ENCODE measurements at places on chromosomes 5 and 9.

- no peak for DNase-seq
These were observed 3.2 kb downstream of the SGTB start for GRCh38 chr5:65718576-65719310.

- DNase-seq, result no peak
These were observed 65.0 kb downstream of the KIAA1958 start for GRCh38 chr9:112551641-112552040.

- DNase-seq, result no peak
These were observed 482.0 kb downstream of the PSAT1 start for GRCh38 chr9:78778861-78779374.

- no peak for DNase-seq
These were observed 45.0 kb upstream of the TNFSF15 start for GRCh38 chr9:114850871-114851270.

DNA sequence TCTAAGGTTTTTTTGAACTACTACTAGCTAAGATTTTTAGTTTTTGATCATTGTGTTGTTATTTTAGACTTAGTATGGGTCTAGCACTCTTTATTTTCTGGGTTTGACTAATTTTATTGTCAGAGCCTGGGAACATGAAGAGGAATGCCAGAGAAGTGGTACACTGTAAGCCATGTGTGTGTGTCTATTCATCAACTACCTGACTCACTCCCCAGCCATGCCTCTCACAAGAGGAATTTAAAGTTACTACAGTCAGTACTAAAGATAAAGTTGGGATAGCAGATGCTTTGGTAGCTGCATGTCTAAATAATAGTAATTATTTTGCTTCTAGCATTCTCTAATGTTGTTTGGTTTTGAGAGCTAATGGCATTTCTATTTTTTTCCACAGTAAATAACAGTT, 264.8 kb downstream of the CSNK1G3 start:
- DNase-seq, result no peak

- no peak for DNase-seq
These were observed 31.6 kb upstream of the ANKRD18A start for GRCh38 chr9:38652044-38652443.

DNA sequence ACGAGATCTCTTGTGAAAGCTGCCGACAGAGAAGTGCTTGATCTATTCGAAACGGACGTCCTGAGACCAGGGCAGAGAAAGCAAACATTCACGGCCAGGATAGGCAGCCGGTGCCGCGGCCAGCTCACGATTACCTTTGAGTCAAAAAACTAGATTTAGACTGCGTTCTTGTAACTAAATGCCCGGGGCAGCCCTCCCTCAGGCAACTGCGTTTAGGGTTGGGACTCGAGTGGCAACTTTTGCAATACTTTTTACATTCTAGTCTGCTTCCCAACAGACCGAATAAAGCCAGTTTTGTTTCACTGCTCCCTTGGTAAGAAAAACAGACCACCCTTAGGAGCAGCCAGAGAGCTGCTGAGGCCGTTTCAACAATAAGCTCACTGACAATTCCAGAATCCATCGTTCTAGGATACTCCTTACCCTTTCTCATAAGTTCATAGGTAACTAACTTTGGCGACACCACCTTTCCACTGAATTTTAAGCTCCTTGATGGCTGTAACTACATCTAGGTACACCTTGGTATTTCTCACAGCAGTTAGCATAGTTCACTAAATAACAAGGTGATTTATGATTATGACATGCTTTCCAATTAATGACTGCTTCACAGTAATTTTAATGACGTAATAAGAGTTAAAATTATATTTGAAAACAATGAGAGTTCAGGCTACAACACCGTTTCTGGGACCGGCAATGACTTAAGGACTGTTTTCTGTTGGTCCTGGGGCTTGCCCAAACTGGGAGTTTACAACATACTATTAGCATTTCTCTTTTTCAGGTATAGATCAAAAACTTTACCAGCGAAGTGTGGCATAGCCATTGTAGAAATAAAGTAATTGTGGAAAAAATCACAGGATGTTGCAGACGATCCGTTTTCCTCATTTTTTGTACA, 899 bp upstream of the RAPGEF6 start:
- no peak for DNase-seq

DNA sequence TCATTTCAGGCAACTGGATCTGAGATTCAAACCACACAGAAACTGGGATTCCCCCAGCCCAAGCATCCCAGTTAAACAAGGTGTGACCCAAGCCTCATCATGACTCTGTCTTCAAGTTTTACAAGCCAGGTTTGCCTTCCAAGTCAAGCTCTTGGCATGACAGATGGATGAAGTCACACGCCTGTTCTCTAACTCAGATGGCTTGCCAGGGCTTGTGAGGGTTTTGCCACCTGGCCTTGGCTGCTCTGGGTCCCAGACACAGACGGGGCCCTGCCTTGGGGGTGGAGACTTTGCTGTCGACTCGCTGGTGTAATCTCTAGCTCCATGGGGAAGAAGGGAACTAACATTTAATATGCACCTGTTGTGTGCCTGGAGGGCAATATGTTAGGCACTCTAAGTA, 95.8 kb upstream of the RARS1 start:
- no peak for DNase-seq

GRCh38 chr5:169580964-169581363, 2.6 kb upstream of the SPDL1 start:
- no peak for DNase-seq

DNA sequence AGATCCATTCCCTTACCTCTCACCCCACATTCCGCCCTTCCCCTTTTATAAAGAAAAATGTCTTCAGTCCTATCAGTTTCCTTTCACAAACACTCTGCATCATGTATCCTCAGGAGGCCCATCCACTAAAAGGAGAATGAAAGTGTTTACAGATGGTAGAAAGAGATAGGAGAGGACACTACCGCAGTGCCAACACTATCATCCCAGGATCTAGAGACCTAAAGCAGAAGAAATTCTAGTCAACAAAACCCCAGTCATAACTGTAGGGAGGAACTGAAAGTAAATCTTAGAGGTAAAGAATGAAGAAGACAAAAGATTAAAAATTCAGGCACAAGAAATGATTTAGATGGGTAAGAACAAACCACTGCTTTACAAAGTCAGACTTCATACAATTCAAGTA, 114.1 kb downstream of the MLLT3 start:
- DNase-seq, result no peak

- no peak for DNase-seq
These were observed 106.6 kb downstream of the COL23A1 start for GRCh38 chr5:178483620-178484019.

DNA sequence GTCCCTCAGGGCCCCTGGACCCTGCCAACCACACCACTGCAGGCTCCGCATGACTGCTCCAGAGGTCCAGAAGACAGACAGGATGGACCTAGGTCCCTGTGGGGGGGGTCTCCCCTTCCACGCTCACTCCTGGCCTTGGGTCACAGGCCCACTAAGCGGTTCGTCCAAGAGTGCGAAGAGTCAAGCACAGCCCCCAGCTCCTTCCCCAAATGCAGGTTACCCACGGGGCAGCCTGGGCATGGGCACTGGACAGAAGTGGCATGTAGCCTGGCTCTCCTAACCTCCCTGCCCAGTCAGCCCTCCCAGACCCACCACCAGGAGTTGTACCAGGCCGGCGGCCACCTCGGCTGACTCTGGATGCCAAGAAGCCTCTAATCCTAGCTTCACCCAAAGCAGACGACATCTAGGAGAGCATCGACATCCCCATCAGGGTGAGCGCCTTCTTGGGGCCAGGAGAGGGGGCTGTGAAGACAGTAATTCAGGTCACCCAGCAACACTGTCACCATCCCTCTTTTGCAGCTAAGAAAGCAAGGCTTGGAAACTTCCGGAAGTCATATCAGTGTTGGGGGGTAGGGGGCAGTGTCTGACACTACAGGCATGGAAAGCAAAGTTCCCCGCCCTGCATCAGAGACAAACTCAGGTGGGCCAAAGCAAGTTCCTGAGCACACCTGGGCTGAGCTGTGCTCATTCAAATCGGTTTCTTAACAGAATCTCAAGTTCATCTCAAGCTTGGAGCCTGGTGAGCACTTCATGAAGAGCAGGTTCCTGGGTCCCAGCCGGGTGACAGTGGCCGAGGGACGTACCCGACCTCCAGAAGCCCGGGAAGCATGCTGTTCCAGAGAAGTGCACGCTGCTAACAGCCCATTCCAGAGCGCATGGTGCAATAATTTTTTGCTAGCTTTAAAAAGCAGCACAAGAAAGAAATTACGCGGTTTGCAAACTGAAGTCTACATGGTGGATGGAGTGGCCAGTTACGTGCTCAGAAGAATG, 68.7 kb downstream of the SEMA4D start:
- no peak for DNase-seq

DNA sequence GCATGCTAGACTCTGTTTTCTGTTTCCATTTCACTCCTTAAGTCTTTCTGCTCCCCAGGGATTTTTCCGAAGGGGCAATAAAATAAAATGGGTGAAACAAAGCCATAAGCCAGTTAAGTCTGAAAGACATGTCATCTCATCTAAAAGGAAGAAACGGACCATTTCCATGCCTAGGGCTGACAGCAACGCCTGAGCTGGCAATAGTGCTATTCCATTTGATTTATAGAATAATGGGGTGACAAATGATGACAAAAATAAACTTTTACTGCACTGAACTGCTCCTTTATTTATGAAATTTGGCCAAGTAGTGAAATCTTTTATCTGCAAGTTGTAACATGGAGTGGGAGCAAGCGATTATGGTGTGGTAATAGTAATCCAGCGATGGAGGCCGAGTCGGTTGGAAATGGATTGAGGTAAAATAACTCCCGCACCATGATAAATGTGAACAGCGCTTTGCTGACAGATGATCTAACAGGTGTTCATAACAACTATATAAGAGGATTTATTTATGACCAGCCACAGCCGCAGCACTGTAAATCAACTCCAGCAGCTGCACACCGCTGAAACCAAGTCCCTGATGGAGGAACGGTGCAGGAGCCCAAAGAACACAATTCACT, 219.8 kb upstream of the TBCA start:
- no peak for DNase-seq

DNA sequence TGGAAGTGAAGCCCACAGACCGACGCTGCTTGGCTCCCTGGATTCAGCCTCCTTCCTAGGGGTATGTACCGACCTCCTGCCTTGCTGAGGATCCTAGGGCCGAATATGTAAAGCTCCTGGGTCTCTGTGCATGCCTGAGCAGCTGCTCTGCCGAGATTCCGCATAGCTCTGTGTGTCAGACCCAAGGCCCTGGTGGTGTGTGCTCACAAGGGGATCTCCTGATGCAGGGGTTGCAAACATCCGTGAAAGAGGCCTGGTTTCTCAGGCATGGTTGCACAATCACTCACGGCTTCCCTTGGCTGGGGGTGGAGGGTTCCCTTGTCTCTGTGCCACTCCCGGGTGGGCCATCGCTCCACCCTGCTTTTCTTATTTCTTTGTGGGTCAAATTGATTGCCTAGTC, 19.9 kb upstream of the SVEP1 start:
- no peak for DNase-seq

GRCh38 chr9:92402360-92402759, 2.0 kb downstream of the OGN start:
- no peak for DNase-seq

DNA sequence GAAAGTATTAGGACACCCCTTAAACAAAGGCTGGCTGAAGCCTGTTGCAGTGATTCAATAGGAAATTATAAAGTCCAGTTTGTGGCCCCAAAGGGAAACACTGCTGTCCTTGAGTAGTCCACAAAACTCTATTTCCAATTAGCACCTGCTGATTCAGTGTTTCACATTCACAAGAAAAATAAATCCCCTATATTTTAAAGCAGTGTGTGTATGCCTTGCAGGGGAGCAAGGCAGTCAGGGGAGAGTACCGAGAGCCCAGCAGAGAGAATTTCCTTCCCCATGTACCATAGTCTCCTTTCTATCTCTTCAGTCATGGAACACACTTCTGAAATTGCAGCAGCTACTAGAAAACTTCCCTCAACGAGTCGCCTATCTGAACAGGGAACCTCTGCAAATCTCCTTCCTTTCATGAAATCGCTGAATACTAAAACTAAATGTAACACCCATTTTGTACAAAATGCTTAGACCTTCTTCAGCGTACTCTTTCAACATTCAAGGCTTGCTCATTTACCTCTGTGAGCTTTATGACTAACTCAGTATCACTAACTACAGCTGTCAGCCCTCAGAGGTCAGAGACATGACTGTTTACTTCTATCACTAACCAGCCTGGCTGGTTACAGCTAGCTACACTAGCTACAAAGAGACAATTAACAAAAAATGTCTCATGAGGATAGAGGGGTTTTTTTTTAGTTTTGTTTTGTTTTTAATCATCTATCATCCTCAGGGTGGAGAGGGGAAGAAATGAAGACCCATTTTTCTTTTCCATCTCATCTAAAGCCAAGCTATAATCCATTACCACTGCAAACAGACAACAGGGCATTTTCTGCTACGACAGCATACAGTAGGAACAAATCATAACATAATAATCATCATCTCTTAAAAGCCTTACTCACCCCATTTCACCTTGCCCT, 188.7 kb downstream of the EBF1 start:
- no peak for DNase-seq

- DNase-seq, result no peak
These were observed 43.1 kb downstream of the BICD2 start for GRCh38 chr9:92721548-92721947.

DNA sequence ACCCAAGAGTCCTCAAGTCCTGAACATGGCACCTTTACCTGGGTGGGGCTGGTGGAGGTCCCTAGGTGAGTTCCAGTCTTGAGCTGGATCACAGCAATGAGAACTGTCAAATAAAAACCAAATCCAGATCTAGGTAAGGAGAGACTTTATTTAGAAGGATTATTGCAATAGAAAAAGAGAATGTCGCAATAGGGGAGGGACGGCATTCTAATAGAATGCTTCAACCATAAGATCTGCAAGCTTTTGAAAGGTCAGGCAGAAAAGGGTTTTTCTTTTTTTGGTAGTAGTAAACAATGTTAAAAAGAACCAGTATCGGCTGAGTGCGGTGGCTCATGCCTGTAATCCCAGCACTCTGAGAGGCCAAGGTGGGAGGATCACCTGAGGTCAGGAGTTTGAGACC, 5.2 kb upstream of the GCNT1 start:
- no peak for DNase-seq

GRCh38 chr9:95433096-95433819, 83.5 kb downstream of the PTCH1 start:
- DNase-seq, result no peak

DNA sequence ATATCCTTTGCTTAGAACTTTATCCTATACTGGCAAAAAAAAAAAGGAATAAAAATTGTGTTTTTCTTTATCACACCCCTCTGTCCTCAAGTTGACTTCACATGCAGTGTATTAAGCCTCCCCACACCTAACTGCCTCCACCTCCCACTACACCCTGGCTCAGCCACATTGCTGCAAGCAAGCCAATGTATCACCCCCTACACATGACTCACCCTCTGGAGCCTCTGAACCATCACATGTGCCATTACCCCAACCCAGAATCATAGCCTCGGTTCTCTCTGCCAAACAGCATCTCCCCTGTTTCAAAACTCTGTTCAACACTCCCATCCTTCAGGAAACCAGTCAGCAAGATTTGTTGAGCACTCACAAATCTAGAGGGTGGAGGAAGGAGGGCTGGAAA, 209.0 kb downstream of the CWC27 start:
- no peak for DNase-seq

GRCh38 chr9:2215921-2216441, 200.8 kb downstream of the SMARCA2 start:
- DNase-seq, result no peak

GRCh38 chr5:90476391-90476790, 1.7 kb downstream of the POLR3G start:
- DNase-seq, result no peak
